Thoracic aorta (tissue), 2 donors: ENCODE measurements at places on chromosomes 3 and 15.

DNA sequence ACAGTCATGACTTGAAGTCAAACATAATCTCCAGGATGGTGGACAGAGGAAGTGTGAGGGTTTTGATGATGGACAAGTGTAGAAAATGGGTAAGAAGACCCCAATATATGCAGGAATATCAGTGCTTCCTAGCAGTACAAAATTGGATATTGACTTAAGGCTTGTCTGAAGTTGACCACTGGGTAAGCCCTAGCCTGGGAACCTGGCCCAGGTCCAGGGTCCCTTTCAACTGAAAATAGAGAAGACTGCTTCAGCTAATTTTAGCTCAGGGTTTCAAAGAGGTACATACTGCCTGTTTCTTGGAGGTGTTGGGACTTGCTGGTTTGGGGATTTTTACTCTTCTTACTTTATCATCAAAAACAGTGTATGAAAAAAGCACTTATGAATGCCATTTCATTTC lies 4.7 kb downstream of the NR1D2 start:
- DNase-seq = no peak

DNA sequence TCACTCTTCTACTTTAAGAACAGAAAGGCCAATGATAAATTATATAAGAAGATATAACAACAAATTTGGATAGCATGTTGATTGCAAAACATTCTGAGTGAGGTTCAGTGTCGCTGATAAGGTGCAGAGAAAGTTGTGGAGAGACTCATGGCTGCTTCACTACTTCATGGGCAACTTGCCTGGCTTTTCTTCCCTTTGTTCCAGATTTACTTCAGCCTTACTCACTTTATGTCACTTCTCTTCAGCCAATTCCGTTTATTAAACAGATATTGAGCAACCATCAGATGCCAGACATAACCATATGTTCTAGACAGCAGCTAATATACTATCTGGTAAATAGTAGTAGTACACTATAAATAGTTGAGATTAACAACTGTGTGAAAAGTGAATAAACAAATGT lies 150.0 kb upstream of the CHL1 start:
- DNase-seq = no peak

GRCh38 chr15:74961616-74962015 lies 5.0 kb upstream of the RPP25 start:
- no peak for DNase-seq

GRCh38 chr3:190384309-190384756 lies 3.6 kb upstream of the CLDN16 start:
- DNase-seq = no peak

GRCh38 chr15:96359616-96360521 lies 29.4 kb downstream of the NR2F2 start:
- DNase-seq = no peak

DNA sequence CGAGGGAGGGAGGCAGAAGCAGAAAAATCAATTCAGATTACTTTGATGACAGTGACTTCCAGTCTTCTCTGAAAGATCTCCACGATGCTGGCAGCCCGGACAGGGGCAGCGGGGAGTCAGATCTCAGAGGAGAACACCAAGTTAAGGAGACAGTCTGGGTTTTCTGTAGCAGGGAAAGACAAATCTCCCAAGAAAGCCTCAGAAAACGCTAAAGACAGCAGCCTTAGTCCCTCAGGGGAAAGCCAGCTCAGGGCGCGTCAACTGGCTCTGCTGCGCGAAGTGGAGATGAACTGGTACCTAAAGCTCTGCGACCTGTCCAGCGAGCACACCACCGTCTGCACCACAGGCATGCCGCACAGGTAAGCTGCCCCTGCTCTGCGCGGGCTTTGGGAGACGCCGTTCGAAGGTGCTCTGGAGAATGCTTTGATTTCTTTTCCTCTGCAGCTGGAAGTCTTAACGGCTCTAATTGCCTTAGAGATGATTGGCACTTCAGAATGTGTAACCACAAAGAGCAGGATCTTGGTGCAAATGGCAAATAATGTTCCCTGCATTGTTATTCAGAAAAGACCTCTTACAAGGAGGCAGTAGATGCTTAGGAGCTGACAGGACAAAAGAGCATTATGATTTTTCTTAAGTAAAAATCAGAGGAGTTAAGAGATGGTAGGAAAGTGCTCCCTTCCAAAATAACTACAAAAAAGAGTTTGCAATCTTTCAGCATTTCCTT lies at the start of gene KCNAB1:
TSS of gene KCNAB1 (plus strand) at position 51 of the 724 bp plus-strand sequence.
- DNase-seq = no peak

DNA sequence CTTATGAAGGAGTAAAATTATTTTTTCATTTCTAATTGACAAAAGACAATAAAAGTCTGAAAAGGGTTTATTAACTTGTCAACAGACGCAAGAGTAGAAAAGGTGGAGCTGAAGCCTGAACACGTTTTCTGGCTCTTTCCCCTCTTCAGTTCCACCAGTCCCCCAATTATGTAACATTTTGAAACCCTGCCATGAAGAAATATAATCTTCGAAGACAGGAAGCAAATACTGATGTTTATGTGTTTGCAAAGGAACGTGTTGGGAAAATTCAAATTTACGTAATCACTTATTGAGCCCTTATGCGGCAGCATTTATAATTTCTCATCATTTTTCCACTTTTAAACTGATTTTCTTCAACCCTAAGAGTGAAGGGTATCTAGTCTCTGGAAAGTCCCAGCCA lies 767 bp downstream of the AP3S2 start:
- DNase-seq = no peak

DNA sequence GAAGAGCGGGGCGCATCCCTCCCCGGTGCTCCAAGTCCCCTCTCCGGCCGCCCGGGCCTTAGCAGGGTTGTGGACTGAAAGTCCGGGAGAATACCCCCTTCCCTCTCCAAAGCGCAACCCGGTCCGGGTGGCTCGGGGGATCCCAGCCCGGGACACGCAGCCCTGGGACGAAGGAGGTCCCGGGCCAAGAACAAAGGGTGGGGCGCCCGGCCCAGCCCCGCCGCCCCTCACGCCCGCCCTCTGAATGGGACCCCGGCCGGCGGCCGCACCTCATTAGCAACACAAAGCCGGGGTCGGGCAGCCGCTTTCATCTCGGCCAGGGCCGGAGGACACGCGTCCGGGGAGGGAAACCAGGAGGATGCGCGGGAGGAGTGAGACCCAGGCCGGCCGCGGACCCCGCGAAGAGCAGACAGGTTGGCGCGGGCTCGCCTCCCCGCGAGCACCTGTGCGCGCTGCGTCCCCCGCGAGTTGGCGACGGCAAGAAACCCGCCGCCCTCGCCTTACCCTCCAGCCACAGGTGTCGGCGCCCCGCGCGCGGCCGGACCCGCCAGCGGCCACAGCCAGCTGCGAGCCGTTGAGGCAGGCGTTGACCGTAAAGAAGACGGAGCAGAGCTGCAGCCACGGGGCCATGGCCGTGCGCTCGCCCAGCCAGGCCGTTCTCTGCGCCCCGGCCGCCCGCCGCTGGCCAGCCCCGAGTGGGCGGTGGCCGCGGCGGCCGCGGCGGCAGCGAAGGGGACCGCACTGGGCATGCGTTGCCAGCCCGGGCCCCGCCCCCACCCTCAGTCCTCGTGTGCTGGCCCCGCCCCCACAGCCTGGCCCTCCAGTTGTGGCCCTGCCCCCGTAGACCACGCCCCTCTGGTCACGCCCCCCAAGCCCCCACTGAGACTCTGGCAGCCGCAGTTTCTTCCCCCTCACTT lies at the start of gene IL17RD:
TSS of gene IL17RD (minus strand) at position 697 of the 917 bp plus-strand sequence. CDS start at position 630, 67 bp downstream.
- peak; percentile 25 for DNase-seq

DNA sequence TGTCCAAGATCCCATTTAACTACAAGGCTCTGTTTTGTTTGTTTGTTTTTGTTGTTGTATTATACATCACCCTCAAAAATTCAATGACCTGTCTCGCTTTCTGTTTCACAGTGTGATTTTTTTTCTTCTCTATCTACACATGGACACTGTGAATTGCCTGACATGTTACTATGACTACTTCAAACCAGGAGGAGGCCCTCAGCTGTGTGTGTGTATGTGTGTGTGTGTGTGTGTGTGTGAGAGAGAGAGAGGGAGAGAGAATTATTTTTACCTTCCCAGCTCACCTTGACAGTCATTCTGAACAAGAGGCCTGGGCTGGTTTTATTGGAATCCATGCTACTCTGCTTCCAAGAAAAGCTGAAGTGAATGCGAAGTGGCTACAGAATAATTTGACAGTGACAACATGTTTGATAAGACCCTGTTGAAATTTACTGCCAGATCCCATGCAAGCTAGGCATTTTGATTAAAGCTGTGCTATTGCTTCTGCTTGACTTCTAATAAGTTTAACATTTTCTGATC lies 841.4 kb downstream of the NSUN3 start:
- DNase-seq = no peak

DNA sequence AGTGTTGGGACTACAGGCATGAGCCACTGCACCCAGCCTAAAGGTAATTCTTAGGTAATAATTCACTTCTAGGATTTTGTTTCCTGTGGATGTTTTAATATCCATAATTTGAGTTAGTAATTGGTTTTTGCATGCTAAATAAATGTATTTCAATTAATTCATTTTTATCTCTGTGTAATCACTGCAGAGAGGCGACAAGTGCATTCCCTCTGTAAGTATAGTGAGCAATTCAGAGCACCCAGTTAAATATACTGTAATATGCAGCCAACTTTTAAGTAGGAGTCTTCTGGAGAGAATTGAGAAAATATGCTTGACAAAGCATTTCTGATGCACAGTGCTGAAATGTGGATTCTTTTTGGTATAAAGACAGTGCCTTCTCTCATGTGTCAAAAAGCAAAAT lies 5.7 kb downstream of the TBC1D23 start:
- DNase-seq = no peak

DNA sequence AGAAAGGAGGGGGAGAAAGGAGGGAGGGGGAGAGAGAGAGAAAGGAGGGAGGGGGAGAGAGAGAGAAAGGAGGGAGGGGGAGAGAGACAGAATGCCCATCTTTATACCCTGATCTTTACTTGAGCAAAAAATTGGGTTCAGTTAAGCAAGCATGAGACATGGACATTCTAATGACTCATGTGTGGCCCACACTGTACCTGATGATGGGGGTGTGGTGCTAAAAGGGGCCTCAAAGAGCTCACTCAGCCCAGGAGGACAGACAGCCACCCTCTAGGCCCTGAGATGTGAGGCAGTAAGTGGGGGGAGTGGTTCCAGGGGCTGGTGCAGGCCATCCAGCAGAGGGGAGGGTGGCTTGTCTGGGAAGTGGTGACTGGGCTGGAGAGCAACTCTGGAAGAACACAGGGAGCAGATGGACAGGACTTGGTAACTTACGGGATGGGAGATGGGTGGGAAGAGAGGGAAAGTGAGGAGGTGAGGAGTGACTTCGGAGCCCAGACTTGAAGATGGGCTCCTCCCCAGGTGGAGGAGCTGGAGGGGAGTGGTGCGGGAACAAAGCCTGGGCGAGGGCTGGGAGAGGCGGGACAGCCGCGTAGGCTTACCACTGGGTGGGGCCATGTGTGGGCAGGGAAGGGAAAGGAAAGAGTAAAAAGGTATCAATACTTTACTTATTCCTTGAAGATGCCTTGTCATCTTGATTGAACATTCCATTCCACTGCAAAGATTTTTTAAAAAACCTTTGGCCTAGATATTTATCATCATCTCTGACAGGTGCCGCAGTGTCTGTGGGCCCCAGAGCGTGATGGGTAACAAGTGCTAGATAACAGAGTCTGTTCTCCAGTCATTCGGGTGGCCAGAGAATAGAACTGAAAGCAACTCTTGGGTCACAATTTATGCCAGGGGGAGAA lies 32.3 kb downstream of the TSPAN3 start:
- DNase-seq = no peak

DNA sequence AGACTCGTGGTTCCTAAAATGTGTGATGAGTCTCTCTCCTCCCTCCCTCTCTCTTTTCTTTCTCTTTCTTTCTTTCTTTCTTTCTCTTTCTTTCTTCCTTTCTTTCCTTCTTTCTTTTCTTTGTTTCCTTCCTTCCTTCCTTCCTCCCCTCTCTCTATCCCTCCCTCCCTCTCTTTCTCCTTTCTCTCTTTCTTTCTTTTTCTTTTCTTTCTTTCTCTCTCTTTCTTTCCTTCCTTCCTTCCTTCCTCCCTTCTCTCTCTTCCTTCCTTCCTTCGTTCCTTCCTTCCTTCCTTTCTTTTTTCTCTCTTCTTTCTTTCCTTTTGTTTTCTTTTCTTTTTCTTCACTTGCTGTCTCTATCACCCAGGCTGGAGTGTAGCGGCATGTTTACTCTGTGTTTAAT lies 290.8 kb downstream of the NFKBIZ start:
- no peak for DNase-seq

DNA sequence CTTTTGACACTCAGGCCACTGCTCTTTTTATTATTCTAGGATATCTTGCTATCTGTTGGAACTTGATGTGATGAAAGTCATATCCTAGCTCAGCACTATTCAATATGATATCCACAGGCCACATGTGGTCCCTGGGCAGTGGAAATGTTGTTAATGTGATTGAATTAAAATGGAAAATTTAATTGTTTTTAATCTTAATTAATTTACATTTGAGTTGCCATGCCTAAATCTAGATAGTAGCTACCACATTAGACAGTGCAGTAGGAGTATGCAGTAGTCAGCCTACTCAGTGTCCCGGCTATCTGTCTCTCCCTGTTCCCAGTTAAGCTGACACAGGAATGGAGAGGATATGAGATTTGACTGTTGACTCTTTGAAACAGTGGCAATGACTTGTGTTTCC lies 460.2 kb downstream of the GBE1 start:
- no peak for DNase-seq
